ENCODE measurements at places on chromosomes 3 and 15.

DNA sequence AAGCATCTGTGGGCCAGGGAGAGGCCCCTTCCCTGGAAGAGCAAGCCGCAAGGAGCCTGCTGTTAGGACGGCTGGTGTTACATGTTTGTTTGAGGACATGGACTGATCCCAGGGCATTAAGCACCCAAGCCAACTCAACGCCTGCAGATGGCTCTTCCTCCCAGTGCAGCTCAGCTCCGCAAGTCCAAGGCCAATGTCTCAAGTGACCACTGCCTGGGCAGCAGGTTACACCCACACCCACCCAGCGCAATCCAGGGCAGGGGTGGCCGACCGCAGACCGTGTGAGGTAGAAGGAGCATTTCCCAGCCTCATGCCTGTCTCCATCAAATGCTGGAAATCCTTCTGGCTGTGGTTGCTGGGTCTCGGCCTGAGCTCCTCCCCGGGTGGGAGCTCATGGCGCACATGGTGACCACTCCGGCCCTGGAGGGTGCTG lies 14.5 kb downstream of the GP5 start:
- no peak for DNase-seq

GRCh38 chr15:39782441-39783138 lies at the start of gene FSIP1:
Gene FSIP1, minus strand, starts transcription at chr15:39782841. Its CDS starts 6,317 bp downstream, at chr15:39776524.
- DNase-seq, result peak; percentile 89

- no peak for DNase-seq
Measured at GRCh38 chr3:25173606-25174005, 254.5 kb upstream of the RARB start.

DNA sequence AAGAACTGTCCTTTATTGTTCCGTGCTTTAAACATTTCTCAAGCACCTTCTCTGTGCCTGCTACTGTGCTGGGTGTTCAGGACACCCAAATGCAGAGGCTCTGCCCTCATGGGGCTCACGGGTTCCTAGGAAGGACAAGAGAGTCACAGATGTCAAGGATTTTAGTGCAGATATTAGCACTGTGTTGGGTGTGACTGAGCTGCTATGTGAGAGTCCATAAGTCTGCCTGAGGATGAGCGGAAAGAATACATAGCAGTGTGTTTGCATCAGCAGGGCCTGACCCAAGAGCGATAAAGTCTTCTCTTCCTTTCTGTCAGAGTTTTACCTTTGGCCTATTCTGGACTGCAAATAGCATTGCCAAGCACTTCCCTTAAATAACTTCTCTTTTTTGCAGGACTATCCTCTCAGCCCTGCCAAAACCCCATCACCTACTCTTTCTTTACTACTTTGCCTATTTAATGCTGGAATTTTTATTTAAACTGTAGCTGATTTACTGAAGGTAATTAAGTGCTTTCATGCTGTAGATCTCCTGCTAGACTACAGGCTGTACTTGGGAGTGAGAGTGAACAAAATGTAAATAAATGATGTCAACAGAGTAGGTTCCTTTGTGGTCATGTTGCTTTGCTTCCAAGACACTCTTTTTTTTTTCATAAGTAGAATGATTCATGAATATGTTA lies 459.4 kb upstream of the TPRG1 start:
- DNase-seq, result no peak

DNA sequence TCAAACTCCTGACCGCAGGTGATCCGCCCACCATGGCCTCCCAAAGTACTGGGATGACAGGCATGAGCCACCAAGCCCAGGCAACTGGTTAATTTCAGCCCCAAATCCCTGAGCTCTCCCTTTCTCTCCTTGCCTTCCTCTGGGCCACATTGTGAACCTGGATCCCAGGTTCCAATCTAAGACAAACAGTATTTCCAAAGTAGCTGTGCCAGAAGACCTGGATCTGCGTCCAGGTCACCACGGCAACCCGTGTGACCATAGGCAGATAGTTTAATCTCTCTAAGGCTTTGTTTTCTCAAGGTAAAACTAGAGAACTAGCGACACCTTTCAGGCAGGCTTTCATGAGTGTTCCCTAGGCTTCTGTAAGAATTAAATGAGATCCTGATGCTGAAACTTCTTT lies 5.9 kb upstream of the RBPMS2 start:
- no peak for DNase-seq

GRCh38 chr15:57422113-57422754 lies 45.9 kb downstream of the CGNL1 start:
- DNase-seq, result no peak

DNA sequence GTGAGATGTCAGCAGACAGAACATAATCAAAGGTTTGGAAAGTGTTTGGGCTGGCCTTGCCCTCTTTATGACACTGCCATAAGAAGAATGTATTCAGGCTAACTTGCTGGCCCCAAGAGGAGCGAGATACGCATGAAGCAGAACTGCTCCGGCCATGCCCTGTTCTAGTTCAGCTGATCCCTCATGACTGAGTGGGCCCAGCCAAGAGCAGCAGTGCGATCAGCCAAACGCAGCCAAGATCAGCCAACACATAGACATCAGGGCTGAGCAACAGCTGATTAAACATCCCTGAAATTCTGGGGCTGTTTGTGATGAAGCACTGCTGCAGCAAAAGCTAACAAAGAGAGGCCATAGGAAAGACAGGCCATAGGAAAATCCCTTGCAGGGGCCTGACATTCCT lies 24.1 kb downstream of the POMGNT2 start:
- no peak for DNase-seq

GRCh38 chr3:71492566-71492965 lies 91.0 kb downstream of the FOXP1 start:
- no peak for DNase-seq

DNA sequence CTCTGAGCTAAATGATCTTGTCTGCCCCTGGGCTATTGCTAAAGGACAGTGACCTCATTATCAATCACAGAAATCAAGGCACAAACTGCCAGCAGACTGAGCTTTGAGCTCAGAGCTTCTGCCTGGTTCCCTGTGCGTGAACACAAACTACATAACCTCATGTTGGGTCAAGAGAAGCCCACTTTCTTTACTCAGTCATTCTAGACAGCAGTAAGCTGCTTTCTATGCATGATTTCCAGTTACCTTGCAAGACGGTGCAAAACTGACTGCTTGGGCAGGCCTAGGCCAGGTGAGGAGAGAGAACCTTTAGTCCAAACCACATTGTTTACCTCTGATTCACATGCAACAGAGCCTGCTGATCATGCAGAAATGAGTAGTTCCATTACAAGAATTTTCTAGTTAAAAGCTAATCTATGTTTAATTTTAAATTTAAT lies 75.1 kb downstream of the ARRDC4 start:
- no peak for DNase-seq

GRCh38 chr15:39282663-39283208 lies 298.1 kb upstream of the THBS1 start:
- no peak for DNase-seq

GRCh38 chr3:192433704-192434103 lies 293.6 kb downstream of the FGF12 start:
- no peak for DNase-seq

- DNase-seq, result no peak
Measured at GRCh38 chr3:176780766-176781165, 416.5 kb downstream of the TBL1XR1 start.

DNA sequence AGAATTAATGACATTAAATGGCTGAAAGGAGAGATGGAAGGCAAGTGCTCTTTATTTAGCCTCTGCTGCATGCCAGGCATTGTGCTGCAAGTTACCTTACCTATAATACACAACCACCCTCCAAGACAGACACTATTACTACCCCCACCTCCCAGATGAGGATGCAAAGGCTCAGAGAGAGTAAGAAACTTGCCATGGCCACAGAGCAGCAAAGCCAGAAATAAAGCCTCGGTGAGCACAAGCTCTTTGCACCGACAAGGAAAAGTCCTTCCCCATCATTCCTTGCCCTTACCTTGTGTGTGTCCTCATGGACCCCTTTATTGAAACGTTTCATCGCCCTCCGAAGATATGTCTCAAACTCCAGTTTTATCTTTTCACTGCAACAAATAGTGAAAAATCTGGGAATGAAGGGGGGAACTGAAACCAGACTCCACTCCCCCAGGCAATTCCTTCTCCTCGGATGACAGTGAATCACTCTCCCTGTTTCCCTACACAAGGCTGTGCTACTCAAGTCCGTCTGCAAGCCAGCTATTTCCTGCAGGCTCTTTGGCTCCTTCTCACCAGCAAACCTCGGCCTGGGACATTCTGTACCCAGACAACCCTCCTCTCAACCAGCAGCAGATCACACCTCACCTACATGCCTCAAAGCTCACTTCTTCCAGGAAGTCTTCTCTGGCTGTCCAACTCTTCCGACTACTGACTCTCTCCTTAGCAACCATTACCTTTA lies 11.4 kb downstream of the XPC start:
- no peak for DNase-seq

DNA sequence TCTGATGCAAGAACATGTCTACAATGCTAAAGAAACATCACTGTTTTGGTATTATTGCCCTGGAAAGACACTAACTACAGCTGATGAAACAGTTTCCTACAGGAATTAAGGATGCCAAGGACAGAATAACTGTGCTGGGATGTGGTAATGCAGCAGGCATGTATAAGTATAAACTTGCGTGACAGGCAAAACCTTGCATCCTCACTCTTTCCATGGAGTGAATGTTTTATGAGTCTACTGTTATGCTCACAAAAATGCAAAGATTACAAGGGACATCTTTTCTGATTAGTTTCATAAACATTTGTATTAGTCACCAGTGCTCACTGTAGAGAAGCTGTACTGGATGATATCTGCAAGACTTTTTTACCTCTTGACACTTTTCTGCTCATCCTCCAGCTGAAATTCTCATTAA lies 143.6 kb downstream of the NAALADL2 start:
- DNase-seq, result no peak

DNA sequence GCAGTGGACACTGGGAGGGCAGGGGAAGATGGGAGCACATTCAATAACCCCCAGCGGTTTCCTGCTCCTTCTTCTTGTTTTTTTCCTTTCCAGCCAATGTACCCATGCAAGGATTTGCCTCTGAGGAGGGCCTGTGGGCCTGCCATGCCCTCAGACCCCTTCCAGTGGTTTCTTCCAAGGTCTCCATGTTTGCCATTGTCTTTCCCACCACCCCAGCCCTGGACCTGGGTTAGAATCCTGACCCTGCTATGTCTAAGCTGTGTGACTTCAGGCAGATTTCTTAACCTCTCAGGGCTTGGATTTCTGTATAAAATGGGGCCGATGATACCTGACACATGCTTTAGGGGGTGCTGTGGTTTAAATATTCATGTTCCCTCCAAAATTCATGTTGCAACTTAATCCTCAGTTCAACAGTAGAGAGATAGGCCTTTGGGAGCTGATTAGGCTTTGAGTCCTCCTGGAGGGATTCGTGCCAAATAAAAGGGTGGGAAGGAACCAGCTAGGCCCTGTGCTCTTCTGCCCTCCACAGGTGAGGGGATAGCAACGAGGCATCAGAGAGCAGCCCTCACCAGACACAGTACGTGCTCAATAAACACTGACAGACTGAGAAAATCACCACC lies 46.3 kb upstream of the FLNB start:
- no peak for DNase-seq

GRCh38 chr3:12603969-12604368 lies 47.1 kb downstream of the MKRN2 start:
- no peak for DNase-seq

- no peak for DNase-seq
Measured at GRCh38 chr3:46576879-46577278, 10.8 kb upstream of the LRRC2 start.

DNA sequence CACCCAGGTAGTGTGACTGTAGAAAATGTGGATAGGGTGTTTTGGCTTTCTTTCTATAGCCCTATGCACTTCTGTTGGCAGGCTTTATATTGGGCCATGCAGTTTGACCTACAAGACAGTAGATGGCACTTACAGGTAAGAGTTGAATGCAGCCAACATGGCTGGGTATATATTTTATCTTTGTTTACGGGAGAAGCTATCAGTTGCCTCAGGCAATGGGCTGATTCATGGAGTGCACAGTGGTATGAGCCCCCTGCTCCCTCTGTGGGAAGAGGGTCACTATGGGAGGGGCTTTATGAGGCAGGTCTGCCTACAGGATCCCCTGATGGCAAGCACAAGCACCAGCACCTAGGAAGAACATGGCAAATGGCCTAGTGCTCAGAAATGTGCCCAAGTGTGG lies 301.2 kb upstream of the CDIN1 start:
- no peak for DNase-seq

DNA sequence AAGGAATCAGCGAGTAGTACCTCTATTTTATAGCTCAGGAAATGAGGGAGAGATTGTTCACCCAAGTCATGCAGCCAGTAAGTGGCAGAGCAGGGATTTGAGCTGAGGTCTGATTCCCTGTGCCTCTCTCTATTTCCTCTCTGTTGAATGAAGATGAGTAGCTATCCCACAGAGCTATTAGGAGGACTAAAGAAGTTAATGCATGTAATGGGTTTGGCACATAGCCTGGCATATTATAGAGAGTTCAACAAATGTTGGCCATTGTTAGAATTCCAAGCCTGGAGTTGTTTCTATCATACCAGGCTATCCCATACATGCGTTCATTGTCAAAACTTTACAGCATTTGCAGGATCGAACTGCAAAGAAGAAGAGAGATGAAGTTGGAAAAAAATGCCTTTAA lies 21.8 kb upstream of the KLHL6 start:
- DNase-seq, result no peak

- DNase-seq, result no peak
Measured at GRCh38 chr3:158483701-158484235, 87.2 kb upstream of the MLF1 start.

DNA sequence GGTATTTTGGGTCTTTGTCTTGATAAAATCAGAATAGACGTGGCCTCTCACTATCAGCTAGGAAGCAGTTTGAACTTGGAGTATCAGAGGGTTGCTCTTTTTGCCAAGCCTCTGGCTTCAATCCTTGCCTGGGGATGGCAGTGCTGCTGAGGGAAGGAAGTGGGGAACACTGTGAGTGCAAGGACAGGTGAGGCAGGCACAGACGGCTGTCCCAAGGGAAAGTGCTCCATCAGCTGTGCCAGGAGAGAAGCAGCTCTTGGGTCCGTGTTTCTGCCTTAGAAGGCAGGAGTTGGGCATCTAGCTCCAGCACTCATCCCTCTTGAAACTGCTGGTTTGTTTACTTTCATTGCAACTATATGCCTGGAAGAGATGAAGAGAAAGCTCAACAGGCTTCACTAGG lies 33.2 kb downstream of the PML start:
- DNase-seq, result no peak

GRCh38 chr3:23324745-23325144 lies 121.6 kb downstream of the UBE2E2 start:
- no peak for DNase-seq

GRCh38 chr3:103609472-103609871 lies 1174.7 kb downstream of the ZPLD1 start:
- no peak for DNase-seq
